ENCODE measurements at places on chromosomes 5 and 9.

GRCh38 chr9:135241381-135242048, 154.0 kb downstream of the OLFM1 start:
- no peak for DNase-seq

GRCh38 chr5:157130925-157131324, 11.7 kb downstream of the MED7 start:
- no peak for DNase-seq

DNA sequence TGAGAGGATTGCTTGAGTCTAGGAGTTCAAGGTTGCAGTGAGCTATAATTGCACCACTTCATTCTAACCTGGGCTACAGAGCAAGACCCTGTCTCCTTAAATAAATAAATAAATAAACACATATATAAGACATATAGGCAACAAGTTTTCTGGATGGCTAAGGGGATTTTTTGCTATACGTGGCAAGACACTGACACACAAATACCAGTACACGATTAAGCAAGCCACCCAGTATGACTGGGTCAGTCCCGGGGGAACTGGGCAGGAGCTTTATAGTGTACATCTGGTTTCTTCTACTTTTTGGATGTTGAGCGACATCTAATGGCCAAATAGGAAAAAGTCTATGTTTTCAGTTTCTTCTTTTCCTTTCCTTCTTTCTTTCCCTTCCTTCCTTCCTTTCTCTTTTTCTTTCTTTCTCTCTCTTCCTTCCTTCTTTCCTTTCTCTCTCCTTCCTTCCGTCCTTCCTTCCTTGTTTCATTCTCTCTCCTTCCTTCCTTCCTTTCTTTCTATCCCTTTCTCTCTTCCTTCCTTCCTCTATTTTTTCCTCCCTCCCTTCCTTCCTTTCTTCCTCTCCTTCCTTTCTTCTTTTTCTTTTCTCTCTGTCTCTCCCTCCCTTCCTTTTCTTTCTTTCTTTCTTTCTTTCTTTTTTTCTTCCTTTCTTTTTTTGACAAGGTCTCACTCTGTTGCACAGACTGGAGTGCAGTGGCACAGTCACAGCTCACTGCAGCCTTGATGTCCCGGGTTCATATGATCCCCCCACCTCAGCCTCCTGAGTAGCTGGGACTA, 47.0 kb upstream of the PLIN2 start:
- no peak for DNase-seq

DNA sequence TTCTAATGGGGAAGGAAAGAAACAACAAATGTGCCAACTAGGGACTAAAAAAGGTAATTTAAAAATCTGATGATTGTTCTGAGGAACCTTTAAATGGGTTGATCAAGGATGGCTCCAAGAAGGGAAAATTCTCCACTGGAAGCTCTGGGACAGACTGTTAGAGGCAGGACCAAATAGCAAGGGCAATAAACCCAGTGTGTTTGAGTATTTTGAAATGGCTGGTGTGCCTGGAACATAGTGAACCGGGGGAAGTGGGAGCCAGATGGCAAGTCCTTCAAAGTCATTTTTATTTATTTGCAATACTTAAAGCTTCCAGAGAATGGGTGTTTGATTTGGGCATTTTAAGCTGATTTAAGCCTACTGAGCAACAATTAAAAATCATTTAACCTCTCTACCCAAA, 587.7 kb upstream of the MEF2C start:
- DNase-seq, result no peak

GRCh38 chr5:169933616-169934015, 46.7 kb downstream of the INSYN2B start:
- no peak for DNase-seq

DNA sequence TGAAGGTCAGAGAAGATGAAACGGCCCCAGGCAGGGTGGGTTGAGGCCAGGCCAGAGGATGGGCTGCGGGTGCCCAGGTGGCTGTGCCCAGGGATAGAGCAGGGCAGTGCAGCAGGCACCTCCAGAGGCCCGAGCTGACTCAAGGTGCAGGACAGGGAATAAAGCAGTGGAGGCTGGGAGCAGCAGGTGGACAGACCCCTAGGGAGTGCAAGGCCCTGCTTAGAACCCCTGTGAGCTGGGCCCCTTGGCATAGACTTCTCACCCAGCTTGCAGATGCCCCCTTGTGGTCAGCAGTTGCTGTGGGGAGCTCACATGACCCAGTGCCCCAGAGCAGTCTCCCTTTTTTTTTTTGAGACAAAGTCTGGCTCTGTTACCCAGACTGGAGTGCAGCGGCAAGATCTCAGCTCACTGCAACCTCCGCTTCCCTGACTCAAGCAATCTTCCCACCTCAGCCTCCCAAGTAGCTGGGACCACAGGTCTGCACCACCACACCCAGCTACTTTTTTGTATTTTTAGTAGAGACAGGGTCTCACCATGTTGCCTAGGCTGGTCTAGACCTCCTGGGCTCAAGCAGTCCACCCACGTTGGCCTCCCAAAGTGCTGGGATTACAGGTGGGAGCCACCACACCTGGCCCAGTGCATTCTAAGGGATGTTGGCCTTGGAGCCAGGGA, 118.8 kb downstream of the WNK2 start:
- peak; percentile 22 for DNase-seq

GRCh38 chr5:134590992-134591659, 41.5 kb downstream of the SAR1B start:
- DNase-seq, result no peak

DNA sequence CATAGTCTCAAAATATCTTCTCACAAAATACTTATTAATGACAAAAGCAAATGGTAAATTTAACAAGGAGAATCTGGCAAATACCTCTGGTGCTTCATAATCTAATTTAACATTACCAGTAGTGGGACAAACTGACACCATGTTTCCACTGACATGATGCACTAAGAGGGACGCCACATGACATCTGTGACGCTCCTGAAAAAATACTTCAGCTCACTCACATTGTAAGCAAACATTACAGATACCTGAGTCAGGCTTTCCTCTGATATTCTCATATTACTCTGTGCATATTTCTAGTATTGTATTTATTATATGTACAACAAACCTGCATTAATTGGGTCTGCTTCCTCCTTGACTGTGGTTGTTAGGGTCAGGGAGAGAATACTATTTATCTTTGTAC, 56.7 kb upstream of the OSMR start:
- DNase-seq, result no peak

- no peak for DNase-seq
These were observed 65.2 kb downstream of the PPARGC1B start for GRCh38 chr5:149795360-149795759.

- peak; percentile 20 for DNase-seq
These were observed 165.6 kb upstream of the MPDZ start for GRCh38 chr9:13445103-13445500.

DNA sequence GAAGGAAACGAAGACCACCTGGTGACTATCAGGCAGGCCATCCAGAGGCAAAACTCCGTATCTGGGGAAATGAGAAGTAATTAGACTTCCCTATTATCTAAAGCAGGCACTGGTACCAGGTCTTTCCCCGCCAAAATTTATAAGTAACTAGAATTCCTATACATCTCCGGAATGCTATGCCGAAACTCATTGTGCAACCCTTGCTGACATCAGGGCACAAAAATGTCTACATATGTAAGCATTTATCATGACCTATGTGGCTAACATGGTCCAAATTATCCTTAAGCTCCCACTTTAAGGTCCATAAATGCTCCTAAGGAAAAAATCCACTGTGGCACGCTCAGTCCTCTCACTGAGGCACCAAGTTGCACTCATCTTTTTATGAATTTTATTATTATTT, 17.8 kb downstream of the ACTL7B start:
- no peak for DNase-seq

GRCh38 chr5:96716716-96717115, 54.5 kb downstream of the CAST start:
- DNase-seq, result no peak

DNA sequence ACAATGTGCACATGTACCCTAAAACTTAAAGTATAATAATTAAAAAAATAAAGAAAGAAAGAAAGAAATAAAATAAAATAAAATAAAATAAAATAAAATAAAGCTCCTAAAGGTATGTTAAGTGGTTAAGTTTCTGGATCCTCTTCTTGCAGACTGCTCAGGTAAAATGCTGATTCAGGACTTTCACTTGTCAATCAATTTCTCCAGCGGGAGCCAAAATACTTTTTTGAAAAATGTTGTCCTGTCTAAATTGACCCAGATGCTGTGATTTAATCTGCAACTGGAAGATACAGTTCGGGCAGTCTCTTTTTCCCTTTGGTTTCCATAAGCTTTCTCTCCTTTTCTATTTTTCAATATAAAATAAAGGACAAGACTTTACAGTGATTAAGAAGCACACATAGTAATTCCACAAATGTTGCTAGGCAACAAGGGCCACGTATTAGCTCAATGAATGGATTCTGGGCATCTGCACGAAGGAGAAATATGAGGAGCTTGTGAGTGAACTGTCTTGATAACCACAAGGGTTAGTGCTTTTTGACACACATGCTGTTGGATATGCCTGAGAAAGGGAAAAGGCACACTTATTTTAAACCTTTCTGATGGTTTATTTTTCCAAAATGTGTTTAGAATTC, 38.6 kb downstream of the HTR4 start:
- no peak for DNase-seq

DNA sequence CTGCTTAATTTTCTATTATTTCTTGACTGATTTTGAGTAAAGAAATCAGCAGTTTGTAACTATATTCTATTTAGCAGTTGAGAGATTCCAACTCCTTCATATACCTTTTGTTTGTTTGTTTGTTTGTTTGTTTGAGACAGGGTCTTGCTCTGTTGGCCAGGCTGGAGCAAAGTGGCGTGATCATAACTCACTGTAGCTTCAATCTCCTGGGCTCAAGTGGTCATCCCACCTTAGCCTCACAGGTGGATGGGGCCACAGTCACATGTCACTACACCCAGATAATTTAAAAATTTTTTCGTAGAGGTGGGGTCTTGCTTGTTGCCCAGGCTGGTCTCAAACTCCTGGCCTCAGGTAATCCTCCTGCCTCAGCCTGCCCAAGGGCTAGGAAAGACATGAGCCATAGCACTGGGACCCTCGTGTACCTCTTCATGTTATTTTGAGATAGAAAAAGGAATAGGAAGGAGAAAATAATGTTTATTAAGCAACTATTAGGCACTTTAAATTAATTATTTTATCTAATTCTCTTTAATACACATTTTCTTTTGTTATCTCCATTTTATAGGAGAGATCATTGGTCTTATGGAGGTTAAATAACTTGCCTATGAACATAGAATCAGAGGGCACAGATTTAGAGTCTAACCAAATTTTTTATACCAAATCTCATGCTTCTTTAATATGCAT, 133.0 kb downstream of the ZNF608 start:
- no peak for DNase-seq

- no peak for DNase-seq
These were observed 311.1 kb upstream of the CLINT1 start for GRCh38 chr5:158170060-158170459.

DNA sequence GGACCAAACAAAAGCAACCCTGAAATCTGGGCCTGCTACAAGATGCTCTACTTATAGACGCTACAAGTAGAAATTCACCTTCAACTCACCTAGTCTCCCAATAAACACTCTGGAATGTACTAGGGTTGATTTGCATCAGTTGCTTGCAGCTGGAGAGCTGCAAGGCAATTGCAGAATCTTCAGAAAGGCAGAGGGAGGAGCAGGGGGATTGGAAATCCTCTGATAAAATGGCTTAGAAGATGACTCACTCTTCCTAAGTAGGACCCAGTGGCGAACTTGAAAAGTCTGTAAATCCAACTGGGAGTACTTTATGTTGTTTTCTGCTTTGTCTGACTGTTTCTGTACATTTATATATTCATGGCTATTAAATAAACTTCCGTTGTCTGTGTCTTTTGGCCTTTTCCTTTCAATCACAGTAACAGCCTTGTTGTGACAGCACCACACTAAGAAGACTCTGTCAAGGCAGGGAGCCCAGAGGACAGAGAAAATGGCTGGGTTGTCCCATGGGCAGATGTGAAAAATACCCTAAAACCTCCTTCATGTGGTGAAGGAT, 14.7 kb upstream of the MLLT3 start:
- no peak for DNase-seq

DNA sequence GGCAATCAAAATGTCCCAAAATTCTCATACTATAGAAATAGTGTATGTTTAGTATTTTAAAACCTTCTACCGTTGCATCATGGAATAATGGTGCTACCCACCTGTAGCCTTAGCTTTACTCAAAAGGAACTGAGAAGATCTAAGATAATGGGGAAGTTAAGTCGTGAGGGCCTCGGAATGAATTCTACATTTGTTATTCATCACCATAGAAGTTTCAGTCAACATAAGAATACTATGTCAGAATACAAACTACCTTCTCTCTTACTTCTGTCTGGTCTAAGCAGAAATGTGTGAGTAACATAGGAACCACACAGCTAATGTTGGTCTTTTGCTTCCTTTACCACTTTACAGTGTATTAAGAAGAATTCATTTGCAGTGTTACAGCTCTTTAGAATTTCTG, 43.2 kb downstream of the RFK start:
- DNase-seq, result no peak

DNA sequence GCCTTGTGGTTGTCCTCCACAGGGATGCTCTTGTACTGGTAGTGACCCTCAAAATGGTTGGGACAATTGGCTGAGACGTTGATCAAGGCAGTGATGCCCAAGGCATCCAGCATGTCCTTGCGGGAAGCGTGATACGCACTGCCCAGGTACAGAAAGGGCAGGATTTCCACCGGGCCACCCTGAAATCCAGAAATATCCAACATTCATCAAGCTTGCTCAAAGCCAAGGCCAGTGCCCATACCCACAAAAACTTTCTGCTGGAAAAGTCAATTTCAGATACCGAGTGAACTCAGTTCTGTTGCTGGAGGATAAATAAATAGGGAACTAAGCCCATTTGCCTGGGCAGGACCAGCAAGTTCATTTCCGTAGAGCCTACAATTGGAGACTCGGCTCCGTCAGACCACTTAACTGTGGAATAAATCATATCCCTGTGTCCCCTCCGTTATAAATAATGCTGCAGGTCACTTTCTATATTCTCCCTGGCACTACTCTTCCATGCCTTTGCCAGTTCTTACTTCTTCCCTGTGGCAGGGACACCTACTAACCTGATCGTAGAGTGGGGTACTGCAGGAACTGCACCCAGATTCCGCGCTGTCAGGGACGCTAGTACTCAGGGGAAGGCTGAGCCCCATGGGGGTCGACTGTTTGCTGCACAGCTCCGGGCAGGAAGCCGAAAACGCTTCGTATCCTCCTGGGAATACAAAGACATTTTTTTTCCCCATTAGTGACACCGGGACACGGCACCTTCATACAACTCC, 1.2 kb downstream of the DUSP1 start:
- DNase-seq, result no peak

GRCh38 chr9:128705051-128705965, 3.0 kb downstream of the PKN3 start:
- DNase-seq, result no peak
